ENCODE measurements at places on chromosomes 1 and 21. TPM values are rescaled to one million over a fixed set of nuclear protein-coding genes. Genes with fewer than 3 reads are reported as not detected.

- peak; percentile 53 for DNase-seq
Measured at GRCh38 chr1:206814716-206815341, 42.5 kb upstream of the IL10 start.

DNA sequence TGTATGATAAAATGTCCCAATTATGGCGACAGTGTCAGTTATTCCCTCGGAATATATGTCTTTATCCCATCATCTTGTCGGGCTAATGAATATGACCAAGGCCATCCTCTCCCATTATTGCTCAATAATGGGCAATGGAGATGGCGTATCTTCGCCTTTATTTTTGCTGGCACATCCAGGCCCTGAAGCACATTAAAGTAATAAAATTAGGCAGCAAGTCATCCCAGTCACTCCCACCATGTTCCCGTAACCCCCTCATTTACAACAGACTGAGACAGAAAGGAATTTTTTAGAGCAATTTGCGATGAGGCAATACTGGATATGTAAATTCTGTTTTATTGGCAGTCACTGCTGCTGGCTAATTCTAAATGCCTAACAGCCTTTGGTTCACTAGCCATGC lies 35.3 kb downstream of the CLIC6 start:
- no peak for DNase-seq

- DNase-seq: no peak
Measured at GRCh38 chr1:72140222-72140621, 142.1 kb downstream of the NEGR1 start.

- no peak for DNase-seq
Measured at GRCh38 chr1:2624735-2625300, 8.0 kb downstream of the MMEL1 start.

- no peak for DNase-seq
Measured at GRCh38 chr1:30284226-30284625, 439.2 kb downstream of the MATN1 start.

- no peak for DNase-seq
Measured at GRCh38 chr1:54955359-54955758, 25.1 kb upstream of the TMEM61 start.

- no peak for DNase-seq
Measured at GRCh38 chr1:78688697-78689096, 39.1 kb downstream of the IFI44 start.

- no peak for DNase-seq
Measured at GRCh38 chr1:40390857-40391256, 17.3 kb downstream of the SMAP2 start.

- no peak for DNase-seq
Measured at GRCh38 chr1:34695580-34695979, 59.3 kb upstream of the GJB5 start.

GRCh38 chr1:87392248-87393192 lies 63.8 kb downstream of the LMO4 start:
- DNase-seq: no peak

DNA sequence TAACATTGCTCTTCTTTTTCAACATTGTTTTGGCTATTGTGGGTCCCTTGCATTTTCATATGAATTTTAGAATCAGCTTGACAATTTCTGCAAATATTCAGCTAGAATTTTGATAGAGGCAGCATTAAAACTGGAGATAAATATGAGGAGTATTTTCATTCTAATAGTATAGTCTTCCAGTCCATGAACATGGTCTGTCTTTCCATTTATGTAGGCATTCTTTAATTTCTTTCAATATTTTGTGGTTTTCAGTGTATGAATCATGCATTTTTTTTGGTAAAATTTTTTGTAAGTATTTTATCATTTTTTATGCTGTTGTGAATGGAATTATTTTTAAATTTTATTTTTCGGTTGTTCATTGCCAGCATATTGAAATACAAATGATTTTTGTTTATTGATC lies 97.2 kb downstream of the DNAH14 start:
- DNase-seq: no peak

DNA sequence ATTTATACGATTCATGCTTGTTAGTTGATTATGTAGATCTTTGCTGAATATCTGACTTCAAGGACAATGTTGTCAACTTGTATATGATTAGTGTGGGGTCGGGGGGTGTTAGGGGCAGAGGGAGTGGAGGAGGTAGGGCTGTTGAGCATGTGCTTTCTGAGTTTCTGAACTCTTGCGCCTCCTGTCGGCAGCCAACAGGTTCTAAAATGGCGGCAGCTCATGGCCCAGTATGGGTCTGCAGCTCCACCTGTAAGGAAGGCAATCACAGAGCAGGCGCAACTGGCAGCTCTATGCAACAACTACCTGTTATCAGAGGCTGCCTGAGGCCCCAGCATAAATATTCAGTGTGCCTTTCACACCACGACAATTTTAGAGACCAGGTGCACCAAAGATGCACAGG lies 205.8 kb upstream of the PLXNA2 start:
- no peak for DNase-seq

- no peak for DNase-seq
Measured at GRCh38 chr1:156228501-156228900, 13.5 kb upstream of the BGLAP start.

DNA sequence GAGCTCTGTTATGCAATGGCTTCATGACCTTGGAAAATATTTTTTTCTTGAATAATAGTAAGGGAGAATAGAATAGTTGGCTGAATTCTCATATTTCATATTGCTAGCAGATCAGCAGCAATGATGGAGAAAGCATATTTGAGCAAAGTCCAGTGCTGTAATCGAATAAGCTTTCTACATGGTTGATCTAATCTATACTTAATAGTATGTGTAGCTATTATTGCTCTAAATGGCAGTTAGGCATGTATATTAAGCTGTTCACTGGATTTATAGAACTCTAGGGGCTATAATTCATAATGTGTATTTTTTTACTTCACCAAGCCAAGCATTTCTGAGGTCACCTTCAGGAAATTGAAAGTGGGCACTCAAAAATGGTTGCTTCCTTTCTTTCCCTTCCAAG lies 10.0 kb upstream of the IL19 start:
- no peak for DNase-seq

DNA sequence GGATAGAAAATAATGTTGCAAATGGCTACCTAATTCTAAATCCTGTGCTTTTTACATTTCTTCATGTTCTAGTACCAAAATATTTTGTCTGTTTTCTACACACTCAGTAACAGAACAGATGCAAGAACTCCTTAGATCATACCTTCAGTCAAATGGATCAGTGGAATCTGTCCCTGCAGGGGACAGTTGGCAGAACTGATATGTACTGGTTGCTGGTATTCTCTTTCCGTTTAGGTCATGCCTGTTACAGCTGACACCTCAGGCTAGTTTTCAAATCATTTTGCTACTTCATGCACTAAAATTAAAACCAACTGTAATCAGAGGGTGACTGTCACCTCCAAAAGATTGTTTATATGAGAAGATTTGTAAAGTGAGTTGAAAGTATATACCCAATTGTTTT lies 109.2 kb downstream of the TNNI3K start:
- no peak for DNase-seq

DNA sequence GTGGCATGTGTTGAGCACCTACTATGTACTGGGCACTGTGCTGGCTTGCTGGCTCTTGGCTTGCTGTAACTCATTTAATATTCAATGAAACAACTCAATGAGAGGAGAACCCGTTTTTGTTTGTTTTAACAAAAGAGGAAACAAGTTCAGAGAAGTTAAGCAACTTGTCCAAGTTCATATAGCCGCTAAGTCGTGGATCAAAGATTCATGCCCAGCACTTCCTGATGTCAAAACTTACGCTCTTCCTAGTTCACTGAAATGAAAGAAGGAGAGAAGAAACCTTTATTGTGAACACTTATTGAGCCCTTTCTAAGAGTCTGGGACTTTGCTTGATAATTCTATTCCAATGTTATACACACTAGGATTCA lies 475.9 kb downstream of the PTPRU start:
- no peak for DNase-seq

DNA sequence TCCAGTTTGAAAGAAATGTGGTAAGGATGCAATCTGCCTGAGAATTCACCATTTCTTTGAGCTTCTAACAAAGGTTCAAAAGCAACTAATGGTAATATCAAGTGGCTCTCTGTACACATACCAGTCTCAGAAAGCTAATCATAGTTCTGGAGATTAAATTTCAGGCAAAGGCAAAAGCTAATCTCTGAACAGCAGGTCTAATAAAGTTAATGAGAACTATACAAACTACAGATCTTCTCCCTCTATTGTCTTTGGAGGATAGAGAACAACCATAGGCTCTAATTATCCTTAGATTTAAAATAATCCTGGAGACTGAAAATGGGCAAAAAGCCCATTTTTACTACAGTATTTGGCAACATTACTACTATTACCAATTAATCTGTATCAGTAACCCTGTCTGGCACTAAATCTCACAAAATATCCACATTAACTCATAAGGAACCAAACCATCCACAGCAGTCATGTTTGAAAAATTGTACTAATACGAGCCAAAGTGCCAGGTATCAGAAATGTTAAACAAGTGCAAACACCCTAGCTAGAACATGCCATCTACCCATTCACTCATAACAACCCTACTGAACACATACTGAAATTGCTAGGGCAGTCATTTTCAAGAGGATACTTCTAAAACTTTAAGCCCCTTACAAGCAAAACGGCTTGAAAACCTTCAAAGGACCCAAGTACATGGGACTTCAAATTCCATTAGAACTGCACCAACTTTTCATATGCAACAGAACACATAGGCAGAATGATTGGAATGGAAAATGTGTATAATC lies 4.8 kb downstream of the DIPK1A start:
- no peak for DNase-seq

GRCh38 chr1:170659399-170660035 lies 4.4 kb upstream of the PRRX1 start:
- DNase-seq: no peak

- no peak for DNase-seq
Measured at GRCh38 chr1:212769459-212770167, 22.0 kb downstream of the NSL1 start.

DNA sequence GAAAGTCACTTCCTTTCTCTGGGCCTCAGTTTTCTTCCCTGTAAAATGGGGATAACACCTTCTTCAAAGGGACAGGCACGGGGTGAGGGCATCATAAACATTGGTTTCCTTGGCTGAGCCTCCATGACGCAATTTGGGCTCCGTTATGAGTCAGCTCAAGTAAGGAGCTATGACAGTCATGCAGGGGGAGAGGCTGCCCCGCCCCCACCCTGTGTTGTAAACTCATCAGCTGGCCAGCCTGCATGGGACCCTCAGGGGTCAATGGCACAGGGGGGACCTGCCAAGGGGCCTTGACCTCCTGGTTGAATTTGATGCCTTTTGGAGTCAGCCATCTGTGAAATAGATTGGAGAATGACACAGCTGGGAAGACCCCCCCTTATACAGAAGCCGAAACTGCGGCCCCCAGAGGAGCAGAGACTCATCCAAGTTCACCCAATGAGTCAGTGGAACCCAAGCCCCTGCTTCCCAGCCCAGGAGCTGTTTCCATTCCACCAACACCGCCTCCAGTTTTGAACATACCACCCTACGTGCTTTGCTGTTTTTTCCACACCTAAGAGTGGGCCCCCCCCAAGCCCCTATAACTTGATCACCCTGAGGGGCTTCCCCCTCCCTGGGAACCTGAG lies 36.8 kb upstream of the RUNX3 start:
- no peak for DNase-seq

GRCh38 chr1:87156124-87156523 lies 172.6 kb upstream of the LMO4 start:
- DNase-seq: no peak

GRCh38 chr1:110674337-110675059 lies at the start of gene KCNA3:
Gene KCNA3 (minus strand): TSS chr1:110674940. CDS start chr1:110674809, 131 bp downstream.
- peak; percentile 47 for DNase-seq

DNA sequence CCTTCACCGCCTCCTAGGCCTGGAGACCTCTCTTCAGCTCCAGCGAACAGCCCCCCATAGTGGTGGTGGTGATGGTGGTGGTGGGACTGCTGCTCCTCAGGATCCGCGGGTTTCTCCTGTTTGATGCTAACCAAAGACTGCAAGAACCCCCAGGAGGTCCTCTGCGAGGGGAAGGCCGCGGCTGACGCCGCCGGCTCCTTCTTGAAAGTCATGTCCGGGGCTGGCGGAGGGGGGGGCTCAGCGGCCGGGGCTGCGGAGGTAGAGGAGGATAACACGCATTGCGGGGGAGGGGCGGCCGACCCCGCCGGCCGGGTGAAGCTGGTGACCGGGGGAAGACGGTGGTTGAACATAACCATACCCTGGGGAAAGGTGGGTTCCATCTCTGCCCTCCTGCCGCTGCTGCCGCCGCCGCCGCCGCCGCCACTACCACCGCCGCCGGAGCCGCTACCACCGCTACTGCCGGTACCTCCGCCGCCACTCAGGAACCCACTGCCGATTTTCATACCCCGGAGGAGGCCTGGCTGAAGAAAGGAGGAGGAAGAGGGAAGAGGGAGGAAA lies 554 bp downstream of the ZNF281 start:
- DNase-seq: peak; percentile 61

GRCh38 chr1:198729195-198729863 lies 90.5 kb downstream of the PTPRC start:
- no peak for DNase-seq

DNA sequence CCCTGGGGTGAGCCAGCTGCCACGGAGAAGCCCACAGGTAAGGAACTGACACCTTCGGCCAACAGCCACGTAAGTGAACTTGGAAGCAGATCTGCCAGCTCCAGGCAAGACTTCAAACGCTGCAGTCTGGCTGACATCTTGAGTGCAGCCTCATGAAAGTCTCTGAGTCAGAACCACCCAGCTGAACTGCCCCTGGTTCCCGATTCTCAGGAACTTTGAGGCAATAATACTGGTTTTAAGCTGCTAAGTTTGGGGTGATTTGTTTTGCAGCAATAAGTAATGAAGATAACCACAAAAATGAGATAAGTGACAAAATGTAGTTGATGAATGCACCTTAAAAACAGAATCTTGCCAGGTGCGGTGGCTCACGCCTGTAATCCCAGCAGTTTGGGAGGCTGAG lies 48.5 kb downstream of the MAP3K7CL start:
- no peak for DNase-seq

Gene ADAMTSL4
- total RNA-seq: 64.4 TPM

Gene NPL
- total RNA-seq: 5.3 TPM

Gene CCDC30
- 1.5 TPM for total RNA-seq

Gene DAB1
- total RNA-seq: 3.8 TPM

Gene PCP4
- total RNA-seq: 3.0 TPM

Gene HMGCS2
- total RNA-seq: 210 TPM

Gene TTC24
- not detected for total RNA-seq

Gene CACNA1S
- total RNA-seq: not detected

Gene ADGRL4
- total RNA-seq: 18.3 TPM

Gene TSPAN2
- 12.2 TPM for total RNA-seq

Gene AKR7A3
- total RNA-seq: not detected

Gene NUDT17
- total RNA-seq: 2.9 TPM

Gene SPATA21
- total RNA-seq: not detected

Gene PTAFR
- 1.9 TPM for total RNA-seq
